ENCODE measurements at places on chromosomes 7 and 10. TPM values are rescaled to one million over a fixed set of nuclear protein-coding genes. Genes with fewer than 3 reads are reported as not detected.

SGMS1 gene
- 14.9 TPM for total RNA-seq

DNA sequence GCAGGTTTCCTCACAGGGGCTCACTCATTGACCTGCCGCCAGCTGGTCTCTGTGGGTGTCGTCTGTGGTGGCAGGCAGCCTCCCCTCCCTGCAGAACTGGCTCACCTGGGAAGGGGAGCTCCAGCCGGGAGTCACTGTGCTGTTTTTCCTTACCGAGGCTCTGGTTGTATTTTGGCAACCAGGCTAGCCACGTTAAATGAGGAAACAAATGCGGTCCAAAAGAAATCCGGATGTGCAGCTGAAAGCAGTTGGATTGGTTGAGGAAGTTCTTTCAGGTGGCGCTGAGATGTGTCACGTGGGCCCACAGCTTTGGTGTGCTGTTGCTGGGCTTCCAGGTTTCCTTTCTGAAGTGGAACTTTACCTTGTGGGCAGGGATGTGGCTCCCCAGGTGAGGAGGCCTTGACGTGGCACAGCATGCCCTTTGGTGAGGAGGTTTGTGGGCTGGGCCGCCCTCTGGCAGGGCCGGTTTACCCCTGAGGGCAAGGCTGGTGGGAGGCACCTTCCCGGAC, 14.2 kb downstream of the MTURN start:
- H3K36me3 ChIP-seq, result peaks cover 3% of the 10 kb centered on the region
- H3K4me1 ChIP-seq, result peaks cover 18% of the 10 kb centered on the region
- H3K4me3 ChIP-seq, result no peak overlapping the region

STEAP2 gene
- total RNA-seq, result 2.9 TPM

DNA sequence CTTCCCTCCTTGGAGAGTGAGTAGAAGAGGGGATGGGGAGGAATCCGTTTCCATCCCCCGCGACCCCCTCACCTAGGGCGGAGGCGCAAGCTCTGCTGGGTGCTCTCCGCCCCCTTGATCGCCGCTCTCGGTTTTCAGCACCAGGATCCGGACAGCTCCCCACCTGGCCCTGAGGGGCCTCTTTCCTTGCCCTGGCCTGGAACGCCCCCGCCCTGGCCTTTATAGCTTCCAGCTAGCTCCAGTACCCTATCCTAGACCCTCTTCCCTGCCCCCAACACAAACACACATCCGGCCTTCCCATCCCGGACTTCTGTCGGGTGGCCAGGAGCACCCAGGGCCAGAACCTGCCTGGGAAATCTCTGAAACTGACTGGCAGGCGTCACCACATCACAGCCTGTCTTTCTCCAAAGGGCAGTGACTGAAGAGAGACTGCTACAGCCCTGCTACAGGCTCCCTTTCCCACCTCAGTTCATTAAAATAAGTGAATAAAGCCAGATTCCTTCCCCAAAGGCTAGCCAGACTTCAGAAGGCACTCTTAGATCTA, 72.3 kb upstream of the LEP start:
- H3K36me3 ChIP-seq, result no peaks in the 10 kb centered on the region
- peaks cover 18% of the 10 kb centered on the region for H3K4me1 ChIP-seq
- H3K4me3 ChIP-seq, result peak overlapping the region; percentile 66
- peak; percentile 82 for DNase-seq

- H3K4me3 ChIP-seq, result no peak overlapping the region
- peak overlapping the region; percentile 88 for H3K27ac ChIP-seq
- DNase-seq, result no peak
- no peaks in the 10 kb centered on the region for H3K27me3 ChIP-seq
- H3K36me3 ChIP-seq, result no peaks in the 10 kb centered on the region
Observed at GRCh38 chr10:3926675-3927525, 141.9 kb upstream of the KLF6 start.

DNA sequence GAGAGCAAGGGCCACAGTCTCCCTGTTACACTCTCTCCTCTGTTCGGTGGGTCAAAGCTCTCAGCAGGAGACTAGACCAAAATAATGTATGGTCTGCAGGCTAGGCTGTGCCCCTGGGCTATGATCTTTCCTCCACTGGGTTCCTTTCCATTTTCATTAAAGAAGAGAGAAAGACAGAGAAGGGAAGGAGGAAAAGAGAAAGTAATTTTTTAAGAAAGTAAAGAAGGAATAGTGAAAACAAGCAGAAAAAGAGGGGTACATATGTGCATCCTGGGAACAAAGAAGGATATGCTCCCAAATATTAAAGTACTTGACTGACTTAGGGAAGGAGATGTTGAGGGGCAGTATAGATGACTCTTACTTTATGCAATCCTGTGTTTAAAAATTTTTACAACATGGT, 33.6 kb upstream of the PIK3AP1 start:
- H3K4me3 ChIP-seq, result no peak overlapping the region
- no peaks in the 10 kb centered on the region for H3K36me3 ChIP-seq
- DNase-seq, result no peak
- H3K27me3 ChIP-seq, result peaks cover 20% of the 10 kb centered on the region
- no peak overlapping the region for H3K27ac ChIP-seq

TBL2 gene
- 51.6 TPM for total RNA-seq

DNA sequence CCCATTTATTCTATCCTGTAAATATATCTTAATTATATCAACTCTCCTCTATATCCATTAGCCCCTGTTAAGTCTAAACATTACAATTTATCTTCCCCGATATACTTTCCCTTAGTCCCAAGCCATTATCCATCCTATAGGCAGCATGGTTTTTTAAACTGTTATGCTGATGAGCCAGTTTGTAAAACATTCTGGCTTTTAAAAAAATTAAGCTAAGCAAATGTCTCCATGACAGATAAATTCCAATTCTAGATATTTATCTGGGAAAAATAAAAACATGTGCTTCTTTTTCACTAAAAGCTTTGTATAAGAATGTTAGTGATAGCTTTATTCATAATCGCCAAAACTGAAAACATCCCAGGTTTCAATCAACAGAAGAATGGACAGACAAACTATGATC, 183.2 kb upstream of the GNAI1 start:
- H3K36me3 ChIP-seq, result peaks cover 1% of the 10 kb centered on the region
- no peak overlapping the region for H3K27ac ChIP-seq
- H3K4me1 ChIP-seq, result no peaks in the 10 kb centered on the region
- H3K27me3 ChIP-seq, result peaks cover 4% of the 10 kb centered on the region

GRCh38 chr7:117164620-117165019, 158.2 kb downstream of the WNT2 start:
- H3K4me1 ChIP-seq, result peaks cover 26% of the 10 kb centered on the region
- H3K27ac ChIP-seq, result no peak overlapping the region
- no peak for DNase-seq
- peaks cover 11% of the 10 kb centered on the region for H3K36me3 ChIP-seq
- H3K4me3 ChIP-seq, result no peak overlapping the region

- no peaks in the 10 kb centered on the region for H3K36me3 ChIP-seq
- H3K27me3 ChIP-seq, result peaks cover 2% of the 10 kb centered on the region
- no peak for DNase-seq
Observed at GRCh38 chr10:70348228-70348850, 34.1 kb downstream of the LRRC20 start.

DNA sequence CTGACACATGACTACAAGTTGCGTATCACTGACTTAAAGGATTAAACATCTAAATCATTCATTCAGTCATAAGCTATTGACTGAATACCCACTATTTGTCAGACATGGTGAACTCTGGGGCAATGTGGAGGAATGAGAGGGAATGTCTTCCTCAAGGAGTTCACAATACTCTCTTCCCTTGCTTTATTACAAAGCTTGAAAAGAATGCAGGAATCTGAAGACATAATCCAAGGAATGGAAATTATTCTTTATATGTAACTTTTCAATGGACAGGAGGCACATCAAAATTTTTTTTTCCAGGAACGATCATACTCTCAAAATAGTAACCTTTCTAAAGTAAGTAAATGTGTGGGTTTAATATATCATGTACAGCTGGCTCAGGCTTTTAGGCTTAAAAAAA, 111.9 kb downstream of the ATXN7L1 start:
- H3K4me3 ChIP-seq, result no peak overlapping the region
- no peaks in the 10 kb centered on the region for H3K27me3 ChIP-seq
- no peak for DNase-seq
- H3K4me1 ChIP-seq, result peaks cover 16% of the 10 kb centered on the region
- H3K36me3 ChIP-seq, result no peaks in the 10 kb centered on the region

DNA sequence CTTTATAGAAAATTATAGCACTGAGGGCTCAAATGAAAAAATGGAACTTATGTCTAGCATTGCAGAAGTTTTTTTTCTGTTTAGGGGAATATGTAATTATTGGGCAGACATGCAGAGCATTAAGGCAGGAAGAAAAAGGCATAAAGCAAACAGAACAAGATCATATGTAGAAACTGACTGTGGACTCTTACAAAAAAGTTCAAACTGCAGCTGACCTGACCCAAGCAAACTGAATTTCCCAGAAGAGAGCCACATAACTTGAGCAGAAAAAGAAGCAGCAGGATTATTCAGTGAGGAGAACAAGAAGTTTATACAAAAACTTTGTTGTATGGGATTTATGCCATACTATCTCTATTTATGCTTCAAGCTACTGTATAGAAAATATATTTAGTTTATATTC, 250.9 kb downstream of the PHF14 start:
- H3K27ac ChIP-seq, result no peak overlapping the region
- H3K27me3 ChIP-seq, result no peaks in the 10 kb centered on the region
- H3K36me3 ChIP-seq, result no peaks in the 10 kb centered on the region
- H3K4me1 ChIP-seq, result peaks cover 27% of the 10 kb centered on the region

GRCh38 chr7:64045301-64046040, at the start of gene ZNF727:
Gene ZNF727 (plus strand): TSS chr7:64045434. CDS start chr7:64045622, 188 bp downstream.
- H3K4me3 ChIP-seq, result no peak within 1 kb of the TSS
- no peaks in the 10 kb centered on the region for H3K36me3 ChIP-seq

DNA sequence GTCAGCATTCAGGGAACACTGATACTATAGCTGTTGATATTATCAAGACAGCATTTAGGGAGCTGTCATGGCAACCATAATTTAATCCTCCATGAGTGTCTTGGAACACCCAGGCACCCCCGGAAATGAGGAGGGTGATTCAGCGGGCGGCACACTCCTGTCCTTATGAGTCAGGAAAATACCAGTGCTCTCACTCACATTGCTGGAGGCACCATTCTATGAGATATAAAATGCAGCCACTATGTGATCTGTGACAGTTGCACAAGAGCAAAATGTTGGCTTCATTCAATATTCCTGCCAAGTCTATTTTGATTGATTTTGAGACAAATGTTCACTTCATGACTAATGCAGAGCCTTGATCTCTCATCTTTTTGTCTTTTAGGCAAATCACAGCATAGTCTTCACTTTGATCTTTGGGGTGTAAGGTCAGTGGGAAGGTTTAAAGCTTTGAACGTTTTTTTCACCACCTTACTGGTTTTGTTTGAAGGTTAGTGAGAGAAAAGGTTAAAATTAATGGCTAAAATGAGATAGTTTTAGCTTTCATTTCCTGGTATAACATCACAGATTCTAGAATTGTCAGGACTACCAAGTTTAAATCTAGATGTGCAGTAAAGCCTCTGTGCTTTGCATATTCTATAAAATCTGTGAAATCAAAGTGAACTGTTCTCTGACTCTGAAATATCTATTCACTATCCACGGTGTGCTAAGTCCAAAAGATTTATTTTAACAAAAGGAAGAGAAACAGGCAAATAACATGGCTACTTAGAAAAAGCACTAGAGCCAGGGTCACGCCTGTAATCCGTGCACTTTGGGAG, 12.4 kb upstream of the ARHGAP12 start:
- H3K27ac ChIP-seq, result peak overlapping the region; percentile 89

DNA sequence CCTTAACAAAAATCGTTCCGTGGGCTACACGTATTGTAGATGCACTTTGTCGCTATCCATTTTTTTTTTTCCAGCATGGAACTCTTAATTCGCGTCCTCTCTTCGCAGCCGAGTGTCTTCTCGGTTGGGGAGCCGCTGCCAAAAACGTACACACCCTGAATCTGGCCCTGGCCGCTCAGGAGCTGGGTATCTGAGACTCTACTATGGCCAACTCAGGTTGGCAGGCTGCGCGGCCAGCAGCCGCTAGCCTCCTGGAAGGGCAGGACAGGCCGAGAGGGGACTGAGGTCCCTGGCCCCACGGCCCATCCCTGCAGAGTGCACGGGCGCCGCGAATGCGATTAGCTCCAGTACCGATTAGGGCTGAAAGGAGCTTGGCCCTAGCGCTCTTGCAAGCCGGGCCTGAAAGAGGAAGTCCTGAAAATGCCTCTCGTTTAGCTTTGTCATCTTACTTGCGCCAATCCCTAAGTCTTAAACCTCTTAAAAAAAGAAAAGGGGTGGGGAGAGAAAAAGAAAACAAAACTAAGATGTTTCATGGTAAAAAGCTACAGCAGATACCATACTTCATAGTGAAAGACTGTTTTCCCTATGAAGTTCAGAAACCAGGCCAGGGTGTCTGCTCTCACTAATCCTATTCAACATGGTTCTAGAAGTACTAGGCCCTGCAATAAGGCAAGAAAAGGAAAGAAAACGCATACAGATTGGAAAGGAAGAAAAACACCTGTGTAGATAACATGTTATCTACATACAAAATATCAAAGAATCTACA, 113.2 kb upstream of the RHEB start:
- H3K4me1 ChIP-seq, result peaks cover 35% of the 10 kb centered on the region
- H3K27ac ChIP-seq, result peak overlapping the region; percentile 89
- DNase-seq, result no peak
- peaks cover 4% of the 10 kb centered on the region for H3K36me3 ChIP-seq

DNA sequence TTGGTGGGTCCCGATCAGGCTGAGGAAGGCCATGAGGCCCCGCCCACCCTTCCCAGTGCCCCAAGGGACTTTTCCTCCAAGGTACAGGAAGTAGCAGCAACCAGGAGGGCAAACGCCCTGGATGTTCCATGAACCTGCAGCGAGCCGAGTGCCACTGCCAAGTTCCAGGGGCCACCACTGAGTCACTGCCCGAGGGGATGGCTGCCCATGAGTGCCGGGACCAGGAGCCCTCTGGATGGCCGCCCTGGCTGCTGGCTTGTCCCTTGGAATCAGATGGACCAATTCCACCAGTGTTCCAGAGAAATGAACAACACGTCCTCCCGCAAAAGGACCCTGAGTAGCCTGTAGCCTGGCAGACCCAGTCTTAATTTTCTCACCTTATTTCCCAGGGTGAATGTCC, 74.2 kb downstream of the ZRANB1 start:
- H3K27ac ChIP-seq, result no peak overlapping the region
- H3K27me3 ChIP-seq, result no peaks in the 10 kb centered on the region
- no peak overlapping the region for H3K4me3 ChIP-seq

APBB1IP gene
- not detected for total RNA-seq

GRCh38 chr10:17779784-17780183, 27.8 kb downstream of the TMEM236 start:
- H3K4me3 ChIP-seq, result no peak overlapping the region
- no peaks in the 10 kb centered on the region for H3K27me3 ChIP-seq
- DNase-seq, result no peak
- no peak overlapping the region for H3K27ac ChIP-seq

CCDC3 gene
- total RNA-seq, result 5.4 TPM

DNA sequence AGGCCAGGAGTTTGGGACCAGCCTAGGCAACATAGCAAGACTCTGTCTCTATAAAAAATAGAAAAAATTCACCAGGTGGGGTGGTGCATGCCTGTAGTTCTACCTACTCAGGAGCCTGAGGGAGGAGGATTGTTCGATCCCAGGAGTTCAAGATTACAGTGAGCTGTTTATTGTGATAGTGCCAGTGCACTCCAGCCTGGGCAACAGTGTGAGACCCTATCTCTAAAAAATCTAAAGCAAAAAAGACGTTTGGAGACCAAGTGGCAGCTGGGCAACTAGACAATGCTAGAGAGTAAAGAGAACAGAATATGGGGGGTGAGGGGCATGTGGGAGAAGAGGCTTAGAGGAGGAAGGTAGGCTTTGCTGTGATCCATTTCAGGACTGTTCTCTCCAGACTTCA, 1.4 kb downstream of the PDSS1 start:
- H3K27ac ChIP-seq, result no peak overlapping the region
- DNase-seq, result no peak
- peaks cover 2% of the 10 kb centered on the region for H3K36me3 ChIP-seq
- peak overlapping the region; percentile 97 for H3K4me3 ChIP-seq
- peaks cover 7% of the 10 kb centered on the region for H3K27me3 ChIP-seq
